ENCODE measurements at places on chromosomes 2 and 18. TPM values are rescaled to one million over a fixed set of nuclear protein-coding genes. Genes with fewer than 3 reads are reported as not detected.

ME2 gene
- 152 TPM for total RNA-seq

DNA sequence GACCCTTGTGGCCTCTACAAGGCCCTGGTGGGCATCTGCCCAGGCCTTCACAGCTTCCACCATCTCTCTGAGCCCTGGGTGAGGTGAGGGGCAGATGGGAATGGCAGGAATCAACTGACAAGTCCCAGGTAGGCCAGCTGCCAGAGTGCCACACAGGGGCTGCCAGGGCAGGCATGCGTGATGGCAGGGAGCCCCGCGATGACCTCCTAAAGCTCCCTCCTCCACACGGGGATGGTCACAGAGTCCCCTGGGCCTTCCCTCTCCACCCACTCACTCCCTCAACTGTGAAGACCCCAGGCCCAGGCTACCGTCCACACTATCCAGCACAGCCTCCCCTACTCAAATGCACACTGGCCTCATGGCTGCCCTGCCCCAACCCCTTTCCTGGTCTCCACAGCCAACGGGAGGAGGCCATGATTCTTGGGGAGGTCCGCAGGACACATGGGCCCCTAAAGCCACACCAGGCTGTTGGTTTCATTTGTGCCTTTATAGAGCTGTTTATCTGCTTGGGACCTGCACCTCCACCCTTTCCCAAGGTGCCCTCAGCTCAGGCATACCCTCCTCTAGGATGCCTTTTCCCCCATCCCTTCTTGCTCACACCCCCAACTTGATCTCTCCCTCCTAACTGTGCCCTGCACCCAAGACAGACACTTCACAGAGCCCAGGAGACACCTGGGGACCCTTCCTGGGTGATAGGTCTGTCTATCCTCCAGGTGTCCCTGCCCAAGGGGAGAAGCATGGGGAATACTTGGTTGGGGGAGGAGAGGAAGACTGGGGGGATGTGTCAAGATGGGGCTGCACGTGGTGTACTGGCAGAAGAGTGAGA lies 2.0 kb downstream of the PROC start:
- no peak for DNase-seq

DNA sequence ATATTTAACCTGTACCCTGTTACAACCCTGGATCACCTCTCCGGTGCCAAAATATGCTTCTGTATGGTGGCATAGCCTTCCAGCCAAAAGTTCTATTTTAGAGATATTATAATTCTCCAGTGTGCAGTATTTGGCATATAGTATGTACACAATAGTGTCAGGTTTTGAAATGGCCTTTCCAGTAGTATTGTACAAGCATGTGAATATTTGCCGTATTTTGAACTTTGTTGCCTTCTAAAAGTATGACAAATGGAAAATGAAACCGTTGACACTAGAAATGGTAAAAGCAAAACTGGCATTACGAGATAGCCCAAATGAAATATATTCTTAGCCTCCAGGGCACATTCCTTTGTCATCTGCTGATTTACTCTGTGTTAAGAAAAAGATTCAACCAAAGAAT lies 431.2 kb downstream of the LRP1B start:
- no peak for DNase-seq

HOXD1 gene
- not detected for total RNA-seq

ALPP gene
- not detected for total RNA-seq

ATP8B1 gene
- total RNA-seq, result 5.7 TPM

DNA sequence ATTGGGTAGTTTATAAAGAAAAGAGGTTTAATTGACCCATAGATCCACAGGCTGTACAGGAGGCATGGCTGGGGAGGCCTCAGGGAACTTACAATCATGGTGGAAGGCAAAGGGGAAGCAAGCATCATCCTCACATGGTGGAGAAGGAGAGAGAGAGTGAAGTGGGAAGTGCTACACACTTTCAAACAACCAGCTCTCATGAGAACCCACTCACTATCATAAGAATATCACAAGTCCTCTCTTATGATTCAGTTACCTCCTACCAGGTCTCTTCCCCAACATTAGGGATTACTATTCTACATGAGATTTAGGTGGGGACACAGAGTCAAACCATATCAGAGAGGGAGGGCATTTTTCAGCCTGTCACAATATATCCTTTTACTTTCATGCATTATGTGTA lies 22.7 kb upstream of the DOCK10 start:
- DNase-seq, result no peak

SPP2 gene
- not detected for total RNA-seq

TUBB8B gene
- total RNA-seq, result not detected

DCDC2C gene
- total RNA-seq, result 1.2 TPM

- DNase-seq, result no peak
Measured at GRCh38 chr2:6027066-6027465, 334.9 kb downstream of the SOX11 start.

DNA sequence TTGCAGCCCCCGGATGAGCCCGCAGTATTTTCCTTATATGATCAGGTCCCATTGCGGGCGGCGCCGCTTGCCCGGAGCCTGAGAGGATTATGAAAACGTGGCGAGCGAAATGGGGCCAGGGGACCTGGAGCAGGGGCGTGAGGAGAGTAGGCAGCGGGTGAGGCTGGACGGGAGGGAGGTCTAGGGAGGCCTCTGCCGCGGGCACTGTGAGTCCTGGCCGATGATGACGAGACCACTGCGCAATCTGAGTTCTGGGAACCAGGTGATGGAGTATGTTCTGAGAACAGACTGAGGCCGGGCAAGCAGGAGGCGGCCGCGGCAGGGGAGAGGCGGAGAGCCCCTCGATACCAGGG lies 790 bp upstream of the ACAA2 start:
- DNase-seq, result no peak

PAIP2B gene
- total RNA-seq, result 20.4 TPM

MBOAT2 gene
- total RNA-seq, result 125 TPM

UBE2E3 gene
- 150 TPM for total RNA-seq

TYMS gene
- 3.7 TPM for total RNA-seq

GRCh38 chr18:13218368-13218991 lies at the start of gene LDLRAD4:
LDLRAD4 (plus strand) TSS chr18:13218760.
- DNase-seq, result peak; percentile 67

DNA sequence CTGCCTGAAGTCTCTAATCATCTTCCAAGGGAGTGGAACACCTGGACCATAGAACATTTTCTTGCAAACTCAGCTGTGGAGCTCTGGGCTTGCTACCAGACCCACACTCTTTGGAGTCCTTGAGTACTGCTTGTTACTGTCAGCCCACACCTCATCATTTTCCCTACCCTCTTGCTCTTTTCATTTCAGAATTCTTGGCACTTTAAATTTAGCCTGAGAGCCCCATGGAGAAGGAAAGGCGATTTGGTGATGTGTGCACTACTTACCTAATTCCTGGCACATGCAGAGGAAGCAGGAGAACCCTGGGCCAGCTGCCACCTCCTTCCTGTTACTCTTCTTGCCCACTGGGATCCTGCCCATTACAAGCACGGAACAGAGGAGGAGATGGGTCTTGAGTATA lies 31.7 kb downstream of the TMEM178A start:
- no peak for DNase-seq

DNA sequence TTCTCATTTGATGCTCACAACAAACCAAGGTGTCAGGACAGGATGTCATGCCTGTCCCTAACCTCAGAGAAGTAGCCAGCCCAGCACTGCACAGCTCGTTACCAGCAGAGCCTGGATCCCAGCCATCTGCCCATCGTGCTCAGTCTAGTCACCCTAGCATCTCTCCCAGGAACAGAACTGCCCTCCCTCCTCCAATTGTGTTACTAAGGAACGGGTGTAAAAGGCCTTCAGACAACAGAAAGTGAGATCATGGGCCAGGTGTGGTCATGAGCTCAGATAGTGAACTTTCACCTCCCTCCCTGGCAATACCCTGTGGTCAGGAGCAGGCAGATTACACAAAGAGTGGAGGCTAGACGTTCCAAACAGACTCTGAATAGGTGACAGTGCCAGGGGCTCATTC lies 111.8 kb upstream of the PPP1CB start:
- DNase-seq, result no peak

DNA sequence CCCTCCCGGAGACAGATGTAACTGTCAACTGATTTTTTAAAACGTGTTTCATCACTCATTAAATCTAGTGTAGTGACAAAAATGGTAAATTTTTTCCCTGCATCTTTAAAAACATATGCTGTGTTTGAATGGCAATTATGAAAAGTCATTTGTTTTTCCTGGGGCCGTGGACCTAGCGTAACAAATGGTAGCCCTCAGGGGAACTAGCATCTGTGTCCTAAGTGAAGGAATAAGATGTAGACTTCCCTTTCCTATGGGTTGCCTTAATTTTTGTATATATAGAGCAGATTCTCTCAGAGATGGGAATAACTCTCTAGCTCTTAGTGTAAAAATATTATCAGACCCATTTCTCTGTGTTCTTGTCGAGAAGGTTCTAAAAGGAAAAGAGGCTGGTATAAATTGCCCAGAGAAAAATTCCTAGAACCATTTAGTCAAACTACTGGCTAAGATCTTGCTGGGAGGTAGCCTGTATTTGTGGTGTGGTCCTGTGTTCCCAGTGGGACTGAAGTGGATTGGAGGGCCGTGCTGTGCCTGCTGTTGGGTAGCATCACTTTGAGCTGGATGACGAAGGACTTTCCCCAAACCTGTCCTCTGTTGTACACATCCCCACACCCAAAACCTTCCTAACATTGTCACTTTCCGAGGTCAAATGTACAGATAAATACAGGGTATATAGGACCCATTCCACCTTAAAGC lies 85.8 kb downstream of the LIMS1 start:
- DNase-seq, result no peak

PLB1 gene
- 1.2 TPM for total RNA-seq

DNA sequence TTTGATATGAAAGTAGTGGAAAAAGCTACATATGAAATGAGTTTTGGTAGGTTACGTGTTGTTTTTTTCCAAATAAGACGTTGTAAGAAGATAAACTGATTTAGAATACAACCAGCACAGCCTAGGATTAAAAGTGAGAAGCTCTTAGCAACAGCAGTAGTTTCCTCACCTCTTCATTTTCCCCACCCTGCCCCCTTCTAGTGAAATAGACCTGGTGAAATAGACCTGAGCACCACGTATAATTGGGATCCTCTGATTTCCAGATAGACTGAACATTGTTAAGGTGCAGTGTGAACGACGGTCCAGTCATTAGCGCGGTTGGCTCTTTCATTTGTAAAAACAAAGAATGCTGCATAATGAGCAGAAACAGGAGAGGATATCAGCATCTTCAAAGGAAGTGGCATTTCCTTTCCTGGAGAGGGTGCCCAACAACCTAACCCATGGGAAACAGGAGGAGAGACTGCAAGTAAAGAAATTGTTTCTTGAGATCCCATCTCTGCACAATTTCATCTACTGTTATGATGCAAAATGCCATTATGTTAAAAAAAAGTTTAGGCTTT lies 114.3 kb downstream of the FIGN start:
- DNase-seq, result no peak

CCL20 gene
- not detected for total RNA-seq

DNA sequence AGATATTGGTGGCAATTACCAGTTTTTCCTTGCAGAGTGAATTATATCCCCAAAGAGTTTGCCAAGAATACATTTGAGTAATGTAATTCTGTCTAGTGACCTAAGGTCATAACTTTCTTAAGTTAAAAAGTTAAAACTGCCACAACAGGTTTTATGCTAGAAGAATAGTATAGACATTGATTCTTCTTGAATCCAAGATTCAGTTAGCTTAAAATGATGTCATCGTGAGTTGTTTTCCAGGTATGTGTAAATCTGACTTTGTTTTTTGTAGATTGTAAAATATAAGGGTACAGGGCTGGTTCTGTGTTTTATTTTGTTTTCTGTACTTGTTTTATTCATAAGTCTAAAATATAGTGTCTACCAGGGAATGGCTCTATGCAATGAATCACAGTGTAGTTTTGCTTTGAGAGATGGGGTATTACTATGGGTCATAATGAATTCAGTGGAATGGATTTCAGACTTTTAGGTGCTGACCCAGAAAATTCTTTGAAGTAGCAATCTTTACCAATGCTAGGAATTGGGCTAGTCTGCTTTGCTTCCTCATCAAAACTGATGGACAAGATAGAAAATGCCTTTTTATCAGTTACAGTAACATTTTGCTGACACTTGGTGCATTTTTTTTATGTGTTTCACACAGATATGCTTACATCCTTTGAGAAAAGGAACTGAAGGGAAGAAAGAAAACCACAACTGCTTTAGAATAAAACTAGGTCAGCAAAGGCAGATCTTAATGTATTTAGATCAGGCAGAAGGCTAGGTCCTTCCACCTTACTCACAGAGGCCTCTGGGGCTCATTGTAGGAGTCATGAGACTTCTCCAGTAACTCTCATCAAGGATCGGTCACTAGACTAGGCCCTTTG lies 20.8 kb upstream of the MGAT5 start:
- DNase-seq, result no peak

GRCh38 chr2:67996772-67997527 lies 65.9 kb downstream of the C1D start:
- DNase-seq, result no peak

DNA sequence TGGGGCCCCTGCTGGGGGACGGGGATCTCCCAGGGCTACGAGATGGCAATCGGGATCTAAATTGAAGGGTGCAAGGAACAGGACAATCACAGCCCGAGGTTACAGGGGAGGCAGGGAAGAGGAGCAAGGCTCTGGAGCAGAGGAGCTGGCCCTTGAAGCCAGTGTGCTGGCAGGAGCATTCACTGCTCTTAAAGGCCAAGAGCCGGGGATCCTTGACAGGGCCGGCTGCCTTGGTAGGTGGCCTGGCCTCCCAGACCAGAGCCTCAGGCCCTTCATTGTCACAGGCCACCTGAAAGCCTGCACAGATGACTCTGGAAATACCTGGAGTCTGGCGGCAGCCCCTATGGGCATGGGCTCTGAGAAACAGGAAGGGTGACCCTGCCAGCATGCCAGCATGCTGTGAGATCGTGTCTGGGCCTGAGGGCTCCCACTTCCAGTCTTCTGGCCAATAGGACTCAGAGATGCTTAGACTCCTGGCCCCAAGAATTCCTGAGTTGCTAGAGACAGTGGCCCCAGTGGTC lies 38.7 kb downstream of the PDIA6 start:
- no peak for DNase-seq

DNA sequence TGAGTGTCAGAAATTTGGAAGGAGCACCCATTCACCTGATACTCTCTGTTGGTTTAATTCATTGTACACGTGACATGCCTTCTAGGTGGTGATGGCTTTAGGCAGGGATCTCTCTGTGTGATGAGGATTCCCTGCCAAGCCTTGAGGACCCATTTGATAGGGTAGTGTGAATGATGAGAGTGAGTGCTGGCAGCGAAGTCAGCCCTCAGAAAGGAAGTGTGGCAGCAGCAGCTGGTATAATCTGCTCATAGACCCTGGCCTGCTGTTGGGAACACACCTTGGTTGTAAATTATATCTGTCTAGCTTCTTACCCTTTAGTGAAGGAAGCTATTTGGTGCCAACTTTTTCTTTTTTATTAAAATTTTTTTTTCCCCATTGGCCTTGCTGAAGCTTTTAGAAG lies 164.5 kb downstream of the HAUS1 start:
- no peak for DNase-seq

DNA sequence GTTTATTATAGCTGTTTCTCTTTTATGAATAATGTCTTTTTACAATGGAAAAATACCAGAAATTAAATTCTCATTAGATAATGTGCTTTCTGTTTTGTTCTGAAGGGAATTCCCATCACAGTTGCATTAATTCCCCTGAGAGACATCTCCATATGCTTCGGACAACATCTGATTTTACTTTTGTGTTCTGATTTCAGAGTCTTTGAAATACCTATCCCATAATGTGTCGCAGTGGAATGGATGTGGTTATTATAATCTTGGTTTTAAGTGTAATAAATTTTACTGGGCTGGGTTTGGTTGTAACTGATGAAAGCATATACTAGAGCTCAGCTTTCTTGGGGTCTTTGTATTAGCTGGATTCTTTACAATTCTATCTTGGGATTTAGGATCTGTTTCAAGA lies 12.5 kb downstream of the SPTBN1 start:
- DNase-seq, result no peak

- DNase-seq, result no peak
Measured at GRCh38 chr2:46695283-46695682, 215.9 kb downstream of the TMEM247 start.

Measured in frontal cortex (tissue), 4 donors.